ENCODE measurements at places on chromosomes 3 and 15.

DNA sequence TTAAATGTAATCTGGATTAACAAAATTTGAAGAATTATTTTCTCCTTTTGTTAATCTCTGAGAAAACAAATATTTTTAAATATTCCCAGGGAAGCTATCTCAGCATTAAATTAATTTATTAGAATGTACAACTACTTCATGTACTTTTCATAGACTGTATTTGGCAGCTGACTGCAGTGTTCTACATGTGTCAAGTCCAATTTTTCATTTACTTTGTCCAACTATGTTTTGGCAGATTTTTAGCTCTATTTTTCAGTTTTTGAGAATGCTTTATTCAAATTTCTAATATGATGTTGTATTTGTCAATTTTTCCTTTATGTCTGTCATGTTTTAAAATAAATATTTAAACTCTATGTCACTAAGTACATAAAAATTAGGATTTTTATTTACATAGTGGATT, 925.1 kb downstream of the OTOL1 start:
- DNase-seq, result no peak

GRCh38 chr15:39491886-39492490, 88.9 kb upstream of the THBS1 start:
- no peak for DNase-seq

GRCh38 chr3:23949784-23950183, 4.7 kb downstream of the NR1D2 start:
- DNase-seq, result no peak

DNA sequence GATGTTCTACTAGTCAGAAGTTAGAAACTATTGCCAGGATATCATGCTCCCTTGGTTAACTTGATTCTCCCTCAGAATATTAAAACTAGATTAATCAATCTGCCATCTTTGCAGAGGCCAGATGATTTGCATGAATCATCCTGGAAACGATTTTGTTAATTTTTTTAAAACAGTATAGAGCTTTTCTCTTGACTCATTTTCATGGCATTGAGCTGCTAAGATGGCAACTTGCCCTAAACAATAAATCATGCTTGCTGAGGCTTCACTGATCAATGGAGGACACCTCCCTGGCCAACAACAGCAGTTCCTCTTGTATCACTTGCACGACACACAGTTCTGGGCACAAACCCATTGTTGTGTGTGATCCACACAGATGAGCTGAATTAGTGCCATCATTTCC, 109.1 kb downstream of the COL6A6 start:
- no peak for DNase-seq

DNA sequence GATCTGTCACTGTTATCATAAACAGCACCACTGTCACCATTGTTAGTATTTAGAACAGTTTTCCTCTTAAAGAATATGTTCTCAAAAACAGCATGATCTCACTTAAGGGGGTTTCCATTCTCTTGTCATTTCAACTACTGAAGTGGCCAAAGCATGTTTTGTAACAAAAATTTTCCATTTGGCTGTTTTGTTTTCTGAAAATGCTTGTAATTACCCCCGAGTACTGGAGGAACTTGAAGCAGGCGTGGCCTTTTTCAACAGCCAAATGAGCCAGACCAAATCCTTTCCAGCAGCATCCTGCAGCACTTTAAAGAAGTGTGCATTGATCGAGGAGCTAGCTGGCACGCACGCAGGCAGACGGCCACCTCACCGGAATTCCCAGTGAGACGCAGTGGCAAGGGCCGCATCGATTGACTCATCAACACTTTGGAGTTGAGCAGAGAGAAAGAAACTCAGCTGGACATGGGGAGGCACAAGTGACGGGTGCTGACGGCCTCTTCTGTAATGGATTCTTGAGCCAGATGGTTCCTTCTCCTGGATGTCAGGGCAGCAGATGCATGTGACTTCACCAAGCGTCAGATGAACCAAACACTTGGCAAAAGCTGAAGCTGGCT, 234.3 kb upstream of the IGF1R start:
- no peak for DNase-seq

- DNase-seq, result no peak
These were observed 140.2 kb upstream of the PLXND1 start for GRCh38 chr3:129746629-129747028.

DNA sequence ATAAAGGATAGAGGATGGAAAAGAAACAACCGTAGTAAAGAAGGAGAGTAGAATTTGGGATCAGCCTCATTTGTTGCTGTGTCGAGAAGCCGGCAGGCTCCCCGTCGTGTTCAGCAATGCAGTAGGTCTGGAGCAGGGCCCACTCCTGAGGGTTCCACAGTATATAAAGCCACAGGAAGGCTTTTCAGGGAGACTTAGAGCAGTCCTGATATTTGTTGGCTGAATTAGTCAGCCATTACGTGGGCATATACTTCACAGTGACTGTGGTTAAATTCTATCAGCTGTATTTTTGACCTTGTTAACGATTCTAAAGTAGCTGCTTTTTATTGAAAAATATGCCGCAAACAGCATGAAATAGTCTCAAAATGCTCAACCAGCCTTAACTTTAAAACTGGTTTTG, 149.5 kb downstream of the ITPR1 start:
- no peak for DNase-seq

DNA sequence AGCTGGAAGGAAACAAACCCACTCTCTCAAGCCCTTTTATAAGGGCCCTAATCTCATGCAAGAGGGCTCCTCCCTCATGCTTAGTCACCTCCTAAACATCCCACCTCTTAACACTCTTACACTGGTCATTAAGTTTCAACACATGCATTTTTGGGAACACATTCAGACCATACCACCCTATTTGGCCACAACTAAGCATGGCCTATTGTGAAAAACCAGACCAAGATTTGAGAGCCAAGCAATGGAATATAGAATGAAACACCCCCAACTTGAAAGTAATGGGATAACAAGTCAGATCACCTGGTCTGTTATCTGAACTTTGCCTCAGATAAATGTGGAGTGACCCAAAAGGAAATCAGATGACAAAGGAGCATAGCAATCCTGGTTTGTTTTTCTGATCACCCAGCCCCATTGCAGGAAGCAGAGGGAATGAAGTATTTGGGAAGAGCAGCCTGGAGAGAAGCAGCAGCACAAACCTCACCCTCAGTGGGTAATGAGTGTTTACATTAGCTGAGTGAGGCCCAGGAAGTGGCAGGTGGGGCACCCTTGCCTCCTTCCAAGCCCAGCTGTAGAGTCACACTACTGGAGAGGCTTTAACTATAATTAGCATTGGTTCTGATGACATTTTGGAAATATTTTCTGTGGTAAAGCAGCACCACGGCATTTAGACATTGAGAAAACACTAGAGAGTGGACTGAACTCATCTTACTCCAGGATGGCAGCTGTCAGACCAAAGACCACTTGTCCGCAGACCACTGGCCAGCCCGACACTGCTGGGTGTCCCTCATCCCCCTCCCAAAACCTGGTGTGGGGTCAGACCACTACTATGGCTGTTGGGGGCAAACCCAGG, 48.8 kb upstream of the PRTG start:
- DNase-seq, result no peak

DNA sequence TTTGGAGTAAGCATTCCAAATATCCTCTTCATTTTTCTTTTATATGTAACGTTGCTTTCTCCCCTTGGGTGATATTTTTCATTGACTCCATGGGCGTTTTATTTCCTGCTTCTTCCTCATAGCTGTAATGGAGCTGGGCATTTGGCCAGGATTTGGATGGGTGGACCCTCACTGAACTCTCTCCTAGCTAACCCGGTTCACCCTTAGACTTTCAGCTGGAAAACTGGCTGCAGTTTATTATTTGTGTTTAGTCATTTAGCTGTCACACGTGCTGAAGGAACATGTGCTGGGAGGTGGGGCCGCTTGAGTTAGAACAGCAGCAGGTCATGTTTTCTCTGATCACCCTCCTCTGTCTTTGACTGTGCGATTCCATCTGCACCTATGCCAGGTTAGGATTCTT, 407.6 kb downstream of the ZIC1 start:
- DNase-seq, result no peak

Measured in cortex of kidney (tissue), 1 donor.